Ecto neural progenitor cell (in vitro differentiated cells): ENCODE measurements at places on chromosomes 2 and 18.

DNA sequence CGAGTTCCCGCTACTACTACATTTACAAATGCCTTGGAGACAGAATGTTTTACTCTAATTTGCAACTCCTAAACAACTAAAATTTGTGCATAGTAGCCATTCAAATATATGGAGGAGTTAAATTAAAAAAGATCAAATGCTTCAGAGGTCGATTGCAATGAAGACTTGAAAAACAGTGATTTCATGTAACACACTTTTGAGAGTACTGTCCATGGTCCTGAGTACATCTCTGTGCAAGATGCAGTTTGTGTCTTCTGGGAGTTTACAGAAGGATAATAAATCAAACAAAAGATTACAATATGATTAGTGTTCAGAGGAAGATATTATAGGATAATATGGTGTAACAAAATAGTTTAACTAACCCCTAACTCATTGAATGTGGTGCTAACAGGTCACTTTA lies 894.7 kb downstream of the TMEM182 start:
- no peak for DNase-seq

DNA sequence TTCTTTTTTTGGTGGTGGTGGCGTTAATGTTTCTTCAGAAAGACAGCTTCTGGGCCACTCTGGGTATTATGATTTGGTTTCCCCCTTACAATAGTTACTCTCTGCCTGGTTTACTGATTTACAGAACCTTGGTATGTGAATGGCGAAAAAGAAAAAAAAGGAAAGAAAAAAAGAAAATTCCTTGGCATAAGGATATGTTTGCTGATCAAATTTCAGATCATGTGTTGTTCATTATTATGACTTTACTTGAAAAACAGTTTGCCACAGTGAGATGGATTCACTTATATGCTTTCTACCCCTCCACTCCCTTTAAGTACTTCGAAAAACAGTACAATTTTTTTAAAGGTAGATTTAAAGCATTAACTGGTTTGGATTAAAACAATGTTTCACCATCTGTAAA lies 21.0 kb downstream of the BCL11A start:
- no peak for DNase-seq

DNA sequence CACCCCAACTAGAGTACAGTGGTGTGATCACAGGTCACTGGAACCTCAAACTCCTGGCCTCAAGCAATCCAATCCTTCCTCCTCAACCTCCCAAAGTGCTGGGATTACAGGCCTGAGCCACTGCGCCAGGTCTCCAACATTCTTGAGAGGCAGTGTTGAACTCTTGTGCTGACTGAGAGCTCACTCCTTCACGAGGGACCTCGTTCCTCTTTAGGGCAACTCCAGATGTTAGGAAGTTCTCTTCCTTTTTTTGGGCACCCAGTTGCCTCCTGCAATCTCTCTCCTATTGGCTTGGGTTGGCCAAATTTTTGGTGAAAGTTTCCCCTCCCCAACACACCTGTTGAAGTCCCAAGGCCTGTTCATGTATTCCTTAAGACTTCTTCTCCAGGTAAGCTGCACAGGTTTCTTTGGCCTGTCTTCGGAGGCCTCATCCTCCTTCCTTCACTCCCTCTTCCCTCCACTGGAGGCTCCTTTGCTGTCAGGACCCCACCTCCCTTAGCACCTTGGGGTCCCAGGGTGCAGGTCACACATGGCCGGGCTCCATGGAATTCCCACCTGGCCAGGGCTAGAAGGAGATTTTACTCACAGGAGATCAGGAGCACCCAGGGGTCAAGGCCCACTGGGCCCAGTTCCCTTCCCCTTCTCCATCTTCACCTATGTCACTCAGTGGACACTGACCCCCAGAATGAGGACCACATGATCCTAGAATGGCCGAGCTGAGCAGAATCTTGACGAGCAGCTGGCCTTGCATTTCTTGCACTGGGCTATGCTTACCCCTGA lies 94.6 kb upstream of the SMAD2 start:
- no peak for DNase-seq

DNA sequence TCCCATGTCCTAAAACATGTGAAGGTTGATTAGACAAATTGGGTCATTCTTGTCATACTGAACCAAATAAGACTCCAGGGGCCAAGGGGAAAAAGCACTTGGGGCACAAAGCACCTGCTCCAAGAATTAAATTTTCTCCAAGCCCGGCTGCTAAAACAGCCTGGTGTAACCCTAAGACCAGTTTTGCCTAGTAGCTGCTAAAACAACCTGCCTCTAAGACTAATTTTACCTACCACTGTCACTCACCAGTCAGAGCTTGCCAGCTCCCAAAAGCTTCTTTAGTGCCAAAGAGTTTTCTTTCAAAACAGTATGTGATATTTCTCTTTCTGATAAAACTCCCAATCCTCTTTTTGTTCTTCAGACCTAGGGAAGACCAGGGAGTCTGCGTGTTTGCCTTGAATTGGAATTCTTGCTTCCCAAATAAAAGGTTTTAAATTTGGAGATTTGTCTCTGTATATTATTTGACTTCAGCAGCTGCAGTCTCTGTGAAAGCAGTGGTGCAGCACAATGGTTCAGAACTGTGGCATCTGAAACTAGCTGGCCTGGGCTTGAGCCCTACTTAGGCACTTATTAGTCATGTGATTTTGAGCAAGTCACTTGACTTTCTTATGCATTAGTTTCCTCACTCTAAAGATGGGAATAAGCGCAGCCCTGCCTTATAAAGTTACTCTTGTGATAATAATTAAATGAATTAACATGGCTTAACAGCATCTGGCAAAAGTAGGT lies 16.2 kb upstream of the APOB start:
- no peak for DNase-seq

DNA sequence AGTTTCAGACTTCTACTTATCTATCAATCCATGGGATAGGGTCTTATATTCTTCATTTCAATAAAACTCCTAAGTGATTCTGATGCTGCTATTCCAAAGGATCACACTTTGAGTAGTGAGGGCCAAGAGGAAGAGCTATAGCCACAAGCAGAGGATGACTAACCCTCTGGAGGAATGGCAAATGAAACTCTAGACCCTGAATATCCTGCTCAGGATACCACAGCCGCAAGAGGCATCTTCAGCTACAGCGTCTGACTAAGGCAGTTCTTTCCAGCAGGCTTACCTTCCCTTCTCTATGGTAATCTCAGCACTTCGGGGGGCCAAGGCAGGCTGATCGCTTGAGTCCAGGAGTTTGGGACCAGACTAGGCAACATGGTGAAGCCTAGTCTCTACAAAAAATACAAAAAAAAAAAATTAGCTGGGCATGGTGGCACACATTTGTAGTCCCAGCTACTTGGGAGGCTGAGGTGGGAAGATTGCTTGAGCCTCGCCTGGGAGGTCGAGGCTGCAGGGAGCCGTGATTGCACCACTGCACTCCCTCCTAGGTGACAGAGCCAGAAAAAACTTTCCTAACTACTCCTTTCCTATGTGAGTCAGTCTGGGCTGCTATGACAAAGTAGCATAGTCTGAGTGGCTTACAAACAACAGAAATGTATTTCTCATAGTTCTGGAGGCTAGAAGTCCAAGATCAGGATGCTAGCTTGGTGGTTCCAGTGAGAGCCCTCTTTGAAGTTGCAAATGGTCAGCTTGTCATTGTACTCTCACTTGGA lies 371.9 kb downstream of the IRS1 start:
- no peak for DNase-seq

- no peak for DNase-seq
Observed at GRCh38 chr18:12101266-12101665, 7.6 kb downstream of the ANKRD62 start.

- peak; percentile 61 for DNase-seq
Observed at GRCh38 chr2:174788291-174788929, 24.1 kb upstream of the CHRNA1 start.

DNA sequence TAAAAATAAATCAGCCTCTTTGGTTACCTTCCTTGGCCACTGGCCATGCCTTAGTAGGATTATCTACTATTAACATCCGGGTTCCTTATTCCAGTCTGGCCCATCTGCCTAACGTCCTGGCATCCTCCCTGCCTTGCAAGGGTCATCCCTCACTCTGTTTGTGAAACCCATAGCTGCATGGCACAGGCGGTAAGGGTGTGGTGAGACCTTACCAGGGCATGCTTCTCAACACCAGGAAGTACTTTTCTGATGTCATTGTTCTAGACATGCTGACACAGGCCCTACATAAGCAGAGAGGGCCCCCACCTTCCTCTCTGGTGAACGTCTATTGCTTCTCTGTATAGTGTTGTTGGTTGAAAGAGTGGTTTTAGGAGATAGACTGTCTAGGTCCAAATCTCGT lies 296.8 kb upstream of the SPRED2 start:
- no peak for DNase-seq

- DNase-seq = peak; percentile 59
Observed at GRCh38 chr2:85524336-85524908, 14.5 kb upstream of the MAT2A start.

GRCh38 chr2:99682275-99683060 lies 192.7 kb upstream of the REV1 start:
- DNase-seq = peak; percentile 11

DNA sequence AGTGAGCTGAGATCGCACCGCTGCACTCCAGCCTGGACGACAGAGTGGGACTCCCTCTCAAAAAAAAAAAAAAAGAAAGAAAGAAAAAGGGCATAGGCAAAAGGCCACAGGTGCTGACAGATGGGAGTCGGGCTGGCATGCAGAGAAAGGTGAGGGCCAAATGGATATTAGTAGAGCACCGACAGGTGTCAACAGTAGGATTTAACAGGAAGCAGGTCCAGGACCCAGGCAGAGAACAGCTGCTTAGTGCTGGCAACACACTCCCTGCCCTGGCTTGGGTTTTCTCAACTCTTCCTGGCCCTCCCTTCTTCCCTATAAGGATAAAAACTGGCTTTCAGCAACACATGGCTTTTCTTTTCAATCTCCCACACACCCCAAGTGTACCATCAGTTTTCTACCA lies 84.9 kb downstream of the MRO start:
- no peak for DNase-seq

GRCh38 chr18:48942554-48943261 lies 8.1 kb downstream of the SMAD7 start:
- DNase-seq = no peak

DNA sequence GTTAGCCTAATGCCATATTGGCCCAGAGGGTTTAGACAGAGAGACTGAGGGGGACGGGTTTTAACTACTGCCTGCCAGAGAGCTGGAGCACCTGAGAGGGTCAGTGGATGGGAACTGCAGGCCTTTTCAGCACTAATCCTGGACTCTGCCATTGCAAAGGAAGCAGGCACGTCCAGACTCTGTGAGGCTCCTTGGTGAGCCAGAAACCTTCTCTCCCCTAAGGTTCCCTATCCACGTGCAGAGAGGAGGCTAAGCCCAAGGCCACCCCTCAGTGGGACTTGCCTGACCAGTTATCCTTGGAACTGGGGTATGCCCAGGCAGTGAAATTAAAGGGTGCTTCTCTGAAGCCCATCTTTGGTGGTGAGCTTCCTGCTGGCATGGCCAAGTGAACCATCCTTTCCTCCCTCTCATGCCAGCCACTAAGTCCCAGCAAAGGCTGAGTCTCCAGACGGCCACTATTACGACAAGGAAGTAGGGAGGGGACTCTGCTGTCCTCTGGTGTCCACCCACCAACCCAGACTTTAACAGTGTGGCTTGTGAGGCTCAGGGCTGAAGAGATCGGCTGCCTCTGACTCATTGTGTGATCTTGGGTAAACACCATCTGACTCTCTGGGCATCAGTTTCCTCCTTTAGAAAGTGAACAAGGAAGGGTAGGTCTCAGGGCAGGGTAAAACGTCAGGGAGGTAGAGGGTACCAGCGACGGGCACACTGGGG lies 3.9 kb upstream of the MLPH start:
- DNase-seq = no peak

DNA sequence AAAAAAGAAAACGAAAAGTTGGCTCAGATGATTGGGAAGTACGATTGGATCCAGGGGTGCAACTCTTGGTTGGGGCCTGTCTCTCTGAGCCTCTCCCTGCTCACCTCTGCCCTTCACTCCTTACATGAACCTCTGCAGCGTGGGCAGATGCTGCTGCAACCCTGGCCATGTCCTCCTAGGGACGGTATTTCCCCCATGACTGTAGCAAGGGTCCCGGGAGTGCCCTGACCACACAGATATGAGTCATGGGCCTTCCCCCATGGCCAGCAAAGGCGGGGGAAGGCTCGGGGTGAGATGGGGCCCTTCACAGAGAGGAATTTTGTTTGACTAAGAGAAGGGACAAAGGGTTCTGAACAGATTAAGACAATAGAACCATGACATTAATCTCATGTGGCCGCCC lies 129.0 kb downstream of the NCK2 start:
- no peak for DNase-seq

GRCh38 chr2:60316381-60317033 lies 236.9 kb downstream of the BCL11A start:
- DNase-seq = peak; percentile 58

GRCh38 chr18:38872342-38872741 lies 1306.7 kb upstream of the CELF4 start:
- no peak for DNase-seq

- no peak for DNase-seq
Observed at GRCh38 chr2:170215021-170215420, 37.1 kb downstream of the MYO3B start.

DNA sequence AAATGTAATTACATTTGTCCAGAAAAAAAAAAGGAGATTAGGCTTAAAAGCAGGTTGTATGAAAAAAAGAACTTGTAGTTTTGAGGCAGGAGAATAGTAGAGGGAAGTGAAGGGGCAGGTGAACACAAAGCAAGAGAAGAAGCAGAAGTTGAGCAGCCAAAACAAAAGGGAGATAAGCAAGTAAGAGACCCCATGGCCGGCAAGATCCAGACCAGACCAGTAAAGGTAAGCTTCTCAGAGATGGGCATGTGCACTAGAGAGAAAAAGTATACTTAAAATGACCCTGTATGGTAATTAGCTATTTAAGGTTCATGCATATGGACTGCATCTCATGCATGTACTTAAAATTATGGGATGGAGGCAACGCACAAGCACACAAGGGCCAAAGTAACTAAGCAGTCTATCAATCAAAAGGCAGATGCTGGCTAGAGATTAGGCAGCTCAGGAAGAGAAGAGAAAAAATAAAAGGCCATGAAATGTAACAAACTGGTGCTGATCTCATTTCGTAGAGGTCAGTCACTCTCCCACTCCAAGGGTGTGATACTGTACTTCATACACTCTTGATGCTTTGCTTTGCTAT lies 9.7 kb downstream of the SIGLEC15 start:
- no peak for DNase-seq

DNA sequence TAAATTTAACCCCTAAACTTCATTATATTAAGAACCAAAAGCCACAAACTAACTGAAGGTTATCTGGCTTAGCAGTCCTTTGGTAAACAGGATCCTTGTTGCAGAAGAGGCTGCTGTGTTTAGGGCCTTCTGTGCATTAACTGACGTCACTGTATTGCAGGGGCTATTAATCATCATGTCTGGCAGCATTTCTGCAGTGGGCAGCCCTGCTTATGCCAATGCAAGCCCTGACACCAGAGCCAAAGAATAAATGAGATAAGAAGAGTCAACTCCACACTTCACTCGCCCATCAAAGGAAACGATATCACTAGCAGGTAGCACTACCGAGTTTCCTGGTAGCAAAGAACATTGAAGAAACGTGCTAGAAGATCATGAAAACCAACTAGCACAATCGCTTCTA lies 110.6 kb downstream of the PLEKHM3 start:
- DNase-seq = no peak
